ENCODE measurements at places on chromosomes 11 and 22.

DNA sequence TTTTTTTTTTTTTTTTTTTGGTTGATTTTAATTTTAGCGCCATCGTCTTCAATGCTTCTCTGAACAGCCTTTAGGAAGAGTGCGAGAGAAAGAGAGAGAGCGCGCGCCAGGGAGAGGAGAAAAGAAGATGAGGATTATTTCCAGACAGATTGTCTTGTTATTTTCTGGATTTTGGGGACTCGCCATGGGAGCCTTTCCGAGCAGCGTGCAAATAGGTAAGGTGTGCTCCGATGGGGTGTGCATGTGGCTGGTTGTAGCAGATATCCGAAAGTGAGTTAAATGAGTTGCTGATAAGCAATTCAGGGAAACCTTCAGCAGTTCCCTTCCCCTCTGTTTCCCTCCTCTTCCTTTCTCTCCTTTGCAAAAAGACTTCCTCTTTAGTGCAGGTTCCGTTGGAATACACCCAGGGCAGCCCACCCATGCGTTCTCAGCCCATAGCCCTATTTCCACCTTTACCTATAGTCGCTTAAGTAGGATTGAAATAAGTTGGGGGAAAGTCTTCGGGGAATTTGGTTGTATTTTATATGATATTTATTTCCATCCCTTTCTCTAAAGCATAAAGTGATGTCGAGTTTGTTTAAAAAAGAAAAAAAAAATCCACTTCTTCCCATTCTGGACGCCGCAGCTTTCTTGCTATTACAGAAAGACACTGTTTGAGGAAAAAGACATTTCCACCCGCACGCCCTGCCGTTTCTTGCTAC lies 1.1 kb downstream of the GRIA4 start:
- no peak for DNase-seq

DNA sequence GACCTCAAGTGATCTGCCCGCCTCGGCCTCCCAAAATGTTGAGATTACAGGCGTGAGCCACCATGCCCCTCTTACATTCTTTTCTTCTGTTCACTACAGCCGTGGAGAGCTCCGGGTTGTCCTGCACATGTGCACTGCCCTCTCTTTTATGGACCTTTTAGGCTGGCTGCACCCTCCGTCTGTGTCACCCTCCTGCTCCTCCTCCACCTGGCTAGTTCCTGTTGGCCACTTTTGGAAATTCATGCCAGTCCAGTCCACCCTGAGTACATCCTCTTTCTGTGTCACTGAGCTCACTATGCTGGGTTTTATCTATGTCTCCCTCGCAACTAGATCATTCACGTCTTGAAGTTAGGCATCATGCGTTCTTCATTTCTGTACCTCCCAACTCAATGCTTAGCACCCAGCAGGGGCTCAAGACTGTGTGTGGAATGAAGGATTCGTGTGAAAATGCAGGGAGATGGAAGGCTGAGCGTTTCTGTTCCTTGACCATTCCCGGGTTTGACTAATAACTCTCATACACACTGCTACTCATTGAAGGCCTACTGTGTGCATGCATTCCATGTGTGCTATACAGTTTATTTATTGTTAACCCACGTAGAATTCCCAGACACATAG lies 60.6 kb downstream of the PTPRJ start:
- DNase-seq, result no peak

- no peak for DNase-seq
These were observed 716 bp downstream of the AMOTL1 start for GRCh38 chr11:94768602-94769541.

DNA sequence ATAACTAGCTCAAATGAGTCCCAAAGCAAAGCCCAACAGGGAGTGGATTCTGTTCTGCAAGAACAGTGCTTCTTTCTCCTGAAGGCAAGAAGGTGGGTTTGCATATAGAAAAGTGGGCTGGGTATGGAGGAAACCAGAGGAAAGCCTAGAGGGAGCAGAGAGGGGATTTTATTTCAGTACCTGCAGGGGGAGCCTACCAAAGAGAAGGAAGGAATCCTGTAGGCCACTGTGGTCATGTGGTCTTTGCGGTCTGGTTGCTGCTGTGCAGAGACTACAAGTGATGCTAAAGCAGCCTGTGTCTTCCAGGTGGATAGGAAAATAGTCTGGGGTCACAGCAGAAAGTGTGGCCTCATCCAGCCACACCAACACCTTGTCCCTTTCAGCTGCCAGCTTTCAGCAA lies 33.2 kb upstream of the ZBTB16 start:
- DNase-seq, result no peak

- DNase-seq, result no peak
These were observed 96.3 kb downstream of the PAX6 start for GRCh38 chr11:31714840-31715239.

GRCh38 chr11:119635776-119636175 lies 93.2 kb downstream of the NECTIN1 start:
- no peak for DNase-seq

- no peak for DNase-seq
These were observed 7.3 kb downstream of the TCN2 start for GRCh38 chr22:30614268-30614667.

DNA sequence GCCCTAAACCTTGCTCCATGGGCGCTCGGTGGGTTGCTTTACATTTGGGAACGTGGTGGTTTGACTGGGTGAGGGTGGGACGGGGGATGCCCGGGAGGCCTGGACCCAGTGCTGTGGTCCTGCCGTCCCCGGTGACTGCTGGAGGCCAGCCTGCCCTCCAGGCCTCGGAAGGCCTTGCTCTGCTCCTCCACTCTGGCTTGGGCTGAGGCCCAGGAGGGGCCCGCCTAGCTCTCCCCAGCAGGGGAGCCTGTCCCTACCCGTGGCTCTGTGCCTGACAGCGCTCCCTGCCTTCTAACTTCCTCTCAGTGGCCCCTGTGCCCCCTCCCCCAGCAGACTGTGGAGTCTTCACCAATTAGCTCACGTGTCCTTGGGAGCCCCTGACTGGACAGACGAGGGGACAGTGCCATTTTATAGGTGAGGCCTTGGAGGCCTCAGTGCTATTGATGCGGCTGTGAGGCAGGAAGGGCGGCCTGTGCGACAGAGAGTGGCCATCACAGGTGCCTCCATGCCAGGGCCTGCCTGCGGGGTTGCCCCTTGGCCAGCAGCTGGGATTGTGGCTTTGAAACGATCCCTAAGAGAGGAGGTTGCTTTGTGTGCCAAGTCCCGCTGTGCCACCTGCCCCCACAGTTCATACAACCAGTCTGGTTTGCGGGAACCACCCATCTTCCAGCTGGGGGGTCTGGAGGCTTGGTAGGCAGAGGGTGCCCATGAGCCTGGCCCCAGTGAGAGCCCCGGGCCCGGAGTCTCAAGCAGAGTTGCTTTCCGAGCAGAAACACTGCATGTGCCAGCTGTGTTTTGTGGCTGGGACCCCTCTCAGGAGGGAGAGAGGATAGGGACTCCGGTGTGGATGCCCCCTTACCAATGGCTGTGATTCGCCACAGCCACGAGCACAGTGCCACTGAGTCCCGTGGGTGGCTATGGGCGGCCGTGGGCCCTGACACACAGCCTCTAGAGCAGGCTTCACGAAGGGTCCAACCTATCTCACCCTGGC lies 17.7 kb downstream of the TPCN2 start:
- no peak for DNase-seq

GRCh38 chr11:18379201-18379600 lies 15.2 kb upstream of the LDHA start:
- no peak for DNase-seq

- no peak for DNase-seq
These were observed 704.8 kb downstream of the DLG2 start for GRCh38 chr11:84922212-84922805.

GRCh38 chr11:109076870-109077269 lies 345.1 kb upstream of the C11orf87 start:
- no peak for DNase-seq

DNA sequence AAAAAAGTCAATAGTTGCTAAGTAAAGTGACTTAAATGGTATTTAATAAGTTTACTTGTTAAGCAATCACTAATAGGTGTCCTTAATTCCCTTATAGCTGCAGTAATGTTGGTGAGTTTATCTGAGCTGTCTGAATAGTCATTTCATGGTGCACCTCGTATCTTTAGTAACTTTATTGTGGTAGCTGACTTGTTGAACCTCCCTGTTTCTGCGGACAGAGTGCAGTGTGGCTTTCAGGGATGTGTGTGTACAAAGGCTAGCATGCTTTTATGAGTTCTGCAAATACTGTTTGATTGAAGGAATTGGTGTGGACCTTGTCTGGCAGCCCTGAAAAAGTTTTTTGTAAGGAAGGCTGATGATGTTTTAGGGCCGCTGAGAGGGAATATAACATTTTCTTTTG lies 2.6 kb downstream of the ZNRF3 start:
- no peak for DNase-seq

GRCh38 chr22:24703101-24703500 lies 71.4 kb downstream of the PIWIL3 start:
- no peak for DNase-seq

GRCh38 chr11:129557421-129557820 lies 181.8 kb downstream of the BARX2 start:
- no peak for DNase-seq

GRCh38 chr22:43772831-43773230 lies 39.3 kb downstream of the EFCAB6 start:
- no peak for DNase-seq

DNA sequence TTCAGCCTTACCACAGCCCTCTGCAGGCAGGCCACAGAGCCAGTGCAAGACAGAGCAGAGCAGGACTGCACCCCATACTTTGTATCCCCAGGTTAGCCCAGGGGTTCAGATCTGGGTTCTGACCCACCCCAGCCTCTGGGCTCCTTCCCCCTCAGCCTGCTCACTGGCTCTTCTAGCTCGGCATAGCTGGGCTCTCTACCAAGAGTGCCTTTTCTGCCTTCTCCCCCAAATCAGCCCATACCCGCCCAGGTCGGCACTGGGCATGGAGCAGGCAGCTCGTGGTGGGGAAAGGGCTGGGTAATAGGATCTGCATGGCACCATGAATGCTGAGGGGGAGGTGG lies 8.3 kb downstream of the RELT start:
- DNase-seq, result no peak

DNA sequence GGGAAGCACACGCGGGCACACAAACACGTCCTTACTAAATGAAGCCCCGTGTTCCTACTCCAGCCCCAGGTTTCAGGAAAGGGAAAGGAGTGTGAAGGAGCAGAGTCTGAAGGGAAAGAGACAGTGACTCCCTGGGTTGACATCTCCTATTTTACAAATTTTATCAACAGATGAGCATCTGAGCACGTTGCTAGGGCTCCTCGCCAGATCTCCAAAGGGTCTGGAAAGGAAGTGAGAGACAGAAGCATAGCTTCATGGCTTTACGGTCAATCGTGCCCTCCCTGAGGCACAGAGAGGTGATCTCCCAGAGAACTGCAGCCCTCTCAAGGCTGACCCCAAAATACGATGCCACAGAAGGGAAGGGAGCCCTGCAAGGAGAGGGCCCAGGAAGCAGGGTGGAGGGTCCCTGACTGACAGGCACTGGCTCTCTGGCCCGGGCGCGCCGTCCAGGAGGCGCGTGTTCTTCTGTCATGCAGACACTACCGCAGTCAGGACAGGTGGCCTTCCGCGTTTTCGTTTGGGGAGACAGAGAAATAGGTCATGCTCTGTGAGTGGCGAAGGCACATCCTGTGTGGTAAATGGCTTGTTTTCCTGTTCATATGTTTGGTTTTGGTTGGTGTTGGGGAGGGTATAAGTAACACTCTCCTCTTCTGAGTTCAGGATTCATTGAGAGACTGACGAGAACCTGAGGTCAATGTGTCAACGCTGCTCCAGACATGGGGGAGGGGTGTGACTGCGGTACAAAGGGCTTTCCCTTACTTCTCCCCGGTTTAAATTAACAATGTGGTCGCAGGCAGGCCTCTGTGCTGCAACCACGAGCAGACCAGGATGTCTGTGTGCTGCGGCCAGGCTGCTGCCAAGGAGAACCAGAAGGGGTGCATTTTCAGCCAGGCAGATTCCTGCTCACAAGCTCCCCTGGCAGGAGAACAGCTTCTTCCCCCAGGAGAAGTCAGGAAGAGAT lies 813.3 kb downstream of the OPCML start:
- DNase-seq, result peak; percentile 24

- no peak for DNase-seq
These were observed 273.2 kb downstream of the KIRREL3 start for GRCh38 chr11:126727381-126727780.

DNA sequence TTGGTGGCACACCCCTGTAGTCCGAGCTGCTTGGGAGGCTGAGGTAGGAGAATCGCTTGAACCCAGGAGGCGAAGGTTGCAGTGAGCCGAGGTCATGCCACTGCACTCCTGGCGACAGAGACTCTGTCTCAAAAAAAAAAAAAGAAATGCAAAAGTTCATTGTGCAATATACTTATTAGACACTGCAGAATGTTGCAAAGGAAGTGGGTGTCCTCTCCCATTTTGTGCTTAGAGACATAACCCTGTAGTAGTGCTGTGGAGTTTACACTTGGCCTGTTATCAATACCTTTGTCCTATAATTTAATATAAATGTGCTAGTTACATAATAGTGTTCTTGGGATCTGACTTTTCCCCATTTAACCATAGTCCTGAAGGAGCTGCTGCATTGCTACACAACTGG lies 9.4 kb downstream of the BCL2L13 start:
- DNase-seq, result no peak

DNA sequence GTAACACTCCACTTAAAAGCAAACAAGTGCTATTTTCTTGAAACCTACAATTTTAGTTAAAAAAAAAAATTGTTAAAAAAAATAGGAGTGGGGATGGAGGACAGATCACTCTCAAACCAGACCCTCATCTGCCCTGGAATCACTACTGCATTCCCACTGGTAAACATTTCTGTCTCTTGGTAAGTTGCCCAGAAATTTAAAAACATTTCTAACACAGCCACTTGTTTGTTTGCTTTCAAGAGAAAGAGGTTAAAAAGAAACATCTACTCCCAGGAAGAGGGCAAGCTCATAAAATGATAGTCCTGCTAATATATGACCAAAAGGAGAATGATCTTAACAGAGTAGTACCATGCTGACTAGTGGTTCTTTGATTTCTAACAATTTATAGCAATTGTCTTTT lies 83.3 kb downstream of the SGSM3 start:
- DNase-seq, result no peak

DNA sequence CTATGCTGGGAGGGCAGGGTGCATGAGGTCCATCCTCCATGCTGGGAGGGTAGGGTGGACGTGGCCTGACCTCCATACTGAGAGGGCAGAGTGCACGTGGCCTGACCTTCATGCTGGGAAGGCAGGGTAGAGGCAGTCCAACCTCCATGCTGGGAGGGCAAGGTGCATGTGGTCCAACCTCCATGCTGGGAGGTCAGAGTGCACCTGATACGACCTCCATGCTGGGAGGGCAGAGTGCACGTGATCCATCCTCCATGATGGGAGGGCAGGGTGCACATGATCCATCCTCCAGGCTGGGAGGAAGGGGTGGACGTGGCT lies 622.2 kb downstream of the BRD1 start:
- DNase-seq, result no peak

All from stimulated activated CD8-positive, alpha-beta memory T cell treated with anti-CD3 and anti-CD28 coated beads, Interleukin-7, amount 100 ng/mL, for 48 hours (primary cell).